RPMI7951 (cell line): ENCODE measurements at places on chromosomes 2 and 18. TPM values are rescaled to one million over a fixed set of nuclear protein-coding genes. Genes with fewer than 3 reads are reported as not detected.

DNA sequence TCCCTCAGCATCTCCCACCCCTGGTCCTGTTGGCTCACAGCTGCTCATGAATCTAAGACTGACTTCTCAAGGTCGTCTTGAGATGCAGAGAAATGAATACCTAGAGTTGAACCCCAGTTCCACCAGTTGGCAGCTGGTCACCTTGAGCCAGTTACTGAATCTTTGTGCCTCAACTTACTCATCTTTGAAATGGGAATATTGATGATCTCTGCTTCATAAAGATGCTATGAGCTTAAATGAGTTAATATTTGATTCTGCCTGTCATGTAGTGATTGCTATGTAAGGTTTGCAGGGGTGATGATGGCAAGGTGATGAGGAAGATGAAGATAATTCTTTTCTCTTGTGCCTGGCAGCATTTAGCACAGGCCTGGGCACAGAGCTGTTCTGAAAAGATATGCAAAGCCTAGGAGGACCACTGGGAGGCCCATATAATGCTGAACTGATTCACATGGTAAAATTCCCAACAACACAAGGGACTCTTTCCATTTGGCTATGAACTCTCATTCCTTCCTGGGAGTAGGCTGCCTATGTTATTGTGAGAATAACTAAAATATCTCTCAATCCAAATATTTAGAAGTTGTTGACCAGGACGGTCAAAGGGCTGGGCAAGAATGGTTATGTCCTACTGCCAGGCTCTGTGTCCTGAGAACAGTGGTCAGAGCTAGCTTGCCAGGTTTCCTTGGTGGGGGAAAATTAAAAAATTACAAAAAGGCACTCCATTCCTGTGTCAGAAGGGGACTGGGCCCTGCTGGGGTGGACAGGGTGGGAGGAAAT lies 70.9 kb downstream of the APOB start:
- DNase-seq: no peak

DNA sequence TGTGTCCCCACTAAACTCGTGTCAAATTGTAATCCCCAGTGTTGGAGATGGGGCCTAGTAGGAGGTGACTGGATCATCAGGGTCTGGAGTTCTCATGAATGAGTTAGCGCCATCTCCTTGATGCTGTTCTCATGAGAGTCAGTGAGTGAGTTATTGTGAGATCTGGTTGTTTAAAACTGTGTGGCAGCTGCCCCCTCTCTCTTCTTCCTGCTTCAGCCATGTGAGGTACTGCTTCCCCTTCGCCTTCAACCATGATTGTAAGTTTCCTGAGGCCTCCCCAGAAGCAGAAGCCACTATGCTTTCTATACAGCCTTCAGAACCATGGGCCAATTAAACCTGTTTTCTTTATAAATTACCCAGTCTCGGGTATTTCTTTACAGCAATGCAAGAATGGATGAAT lies 50.4 kb downstream of the AP1S3 start:
- no peak for DNase-seq

GRCh38 chr18:12944709-12945108 lies 3.1 kb upstream of the SEH1L start:
- no peak for DNase-seq

DNA sequence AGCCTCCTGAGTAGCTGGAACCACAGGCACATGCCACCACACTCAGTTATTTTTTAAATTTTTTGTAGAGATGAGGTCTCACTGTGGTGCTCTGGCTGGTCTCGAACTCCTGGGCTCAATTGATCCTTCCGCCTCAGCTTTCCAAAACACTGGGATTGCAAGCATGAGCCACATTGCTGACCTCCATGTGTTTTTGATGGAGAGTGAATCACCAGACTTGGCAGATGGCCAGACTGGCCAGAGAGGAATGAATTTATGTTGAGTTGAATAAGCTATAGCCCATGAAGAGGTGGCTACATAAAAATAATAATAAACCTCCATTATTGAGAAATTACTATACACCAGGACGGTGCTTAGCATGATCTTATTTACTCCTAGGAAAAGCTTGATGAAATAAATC lies 91.5 kb downstream of the MREG start:
- peak; percentile 88 for DNase-seq

GRCh38 chr2:233124421-233125080 lies 64.4 kb downstream of the INPP5D start:
- no peak for DNase-seq

GAL3ST2 gene
- total RNA-seq: not detected in 2 replicates

WDR75 gene
- total RNA-seq: 52.1 and 62.5 TPM in 2 replicates

DNA sequence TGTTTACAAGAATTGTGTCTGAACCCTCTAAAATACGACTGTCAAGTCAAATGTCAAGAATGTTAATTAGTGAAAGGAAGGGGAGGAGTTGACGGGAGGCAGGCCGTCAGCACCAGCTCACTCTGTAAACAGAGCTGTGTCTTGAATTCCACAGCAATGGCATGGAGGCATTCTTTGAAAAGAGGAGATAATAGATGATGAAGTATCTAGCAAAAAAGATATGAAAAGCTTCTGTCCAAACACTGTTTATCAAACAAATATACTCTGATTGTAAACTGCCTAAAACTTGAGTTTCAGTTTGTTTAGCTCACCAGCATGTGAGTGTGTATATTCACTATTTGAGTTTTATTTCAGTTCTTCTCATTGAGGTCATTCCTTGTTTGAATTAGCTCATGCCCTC lies 94.7 kb upstream of the CDC42EP3 start:
- no peak for DNase-seq

LAMA3 gene
- 0.49 and 2.9 TPM in 2 replicates for total RNA-seq

C2orf80 gene
- not detected in 2 replicates for total RNA-seq
